ENCODE measurements at places on chromosomes 6 and 20.

DNA sequence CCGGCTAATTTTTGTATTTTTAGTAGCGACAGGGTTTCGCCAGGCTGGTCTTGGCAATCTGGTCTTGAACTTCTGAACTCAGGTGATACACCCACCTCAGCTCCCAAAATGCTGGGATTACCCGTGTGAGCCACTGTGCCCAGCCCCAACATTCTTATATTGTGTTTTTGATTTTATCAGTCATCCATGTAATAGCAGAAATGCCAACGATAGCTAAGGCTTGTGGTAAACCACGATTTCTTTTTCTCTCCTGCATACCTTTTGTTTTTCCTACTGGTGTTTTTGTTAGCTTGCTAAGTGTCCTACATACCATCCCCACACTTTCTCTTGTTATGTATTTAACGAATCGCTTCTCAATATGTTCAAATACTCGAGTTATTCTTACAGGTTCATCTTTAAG is 12.1 kb downstream of the PHACTR2 start:
- DNase-seq: no peak

DNA sequence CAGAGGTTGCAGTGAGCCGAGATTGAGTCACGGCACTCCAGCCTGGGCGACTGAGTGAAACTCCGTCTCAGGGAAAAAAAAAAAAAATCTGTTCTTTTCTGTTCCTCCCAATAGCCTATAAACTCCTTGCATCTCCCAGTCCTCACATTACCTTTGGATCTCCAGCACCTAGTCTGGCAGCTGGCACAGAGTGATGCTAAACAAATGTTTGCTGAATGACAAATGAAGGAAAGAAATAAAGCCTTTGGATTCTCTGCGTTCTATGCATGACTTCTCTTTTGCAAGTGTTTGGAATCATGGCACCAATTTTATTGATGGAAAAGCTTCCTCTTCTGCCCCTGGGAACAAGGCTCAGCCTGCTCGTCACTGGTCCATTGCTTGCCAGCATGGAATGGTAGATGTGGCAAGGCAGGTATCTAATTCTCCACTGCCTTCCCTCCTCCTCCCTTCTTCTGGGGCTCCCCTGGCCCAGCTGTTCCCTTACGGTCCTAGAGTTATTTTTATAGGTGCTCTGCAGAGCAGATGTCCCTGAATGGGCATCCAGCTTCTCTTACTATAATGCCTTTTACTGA is 53.6 kb upstream of the FYN start:
- DNase-seq: no peak

- DNase-seq: no peak
These were observed 3.1 kb upstream of the RPS12 start for GRCh38 chr6:132811276-132811675.

- DNase-seq: no peak
These were observed 331.5 kb upstream of the MAP3K7 start for GRCh38 chr6:90918361-90918760.

DNA sequence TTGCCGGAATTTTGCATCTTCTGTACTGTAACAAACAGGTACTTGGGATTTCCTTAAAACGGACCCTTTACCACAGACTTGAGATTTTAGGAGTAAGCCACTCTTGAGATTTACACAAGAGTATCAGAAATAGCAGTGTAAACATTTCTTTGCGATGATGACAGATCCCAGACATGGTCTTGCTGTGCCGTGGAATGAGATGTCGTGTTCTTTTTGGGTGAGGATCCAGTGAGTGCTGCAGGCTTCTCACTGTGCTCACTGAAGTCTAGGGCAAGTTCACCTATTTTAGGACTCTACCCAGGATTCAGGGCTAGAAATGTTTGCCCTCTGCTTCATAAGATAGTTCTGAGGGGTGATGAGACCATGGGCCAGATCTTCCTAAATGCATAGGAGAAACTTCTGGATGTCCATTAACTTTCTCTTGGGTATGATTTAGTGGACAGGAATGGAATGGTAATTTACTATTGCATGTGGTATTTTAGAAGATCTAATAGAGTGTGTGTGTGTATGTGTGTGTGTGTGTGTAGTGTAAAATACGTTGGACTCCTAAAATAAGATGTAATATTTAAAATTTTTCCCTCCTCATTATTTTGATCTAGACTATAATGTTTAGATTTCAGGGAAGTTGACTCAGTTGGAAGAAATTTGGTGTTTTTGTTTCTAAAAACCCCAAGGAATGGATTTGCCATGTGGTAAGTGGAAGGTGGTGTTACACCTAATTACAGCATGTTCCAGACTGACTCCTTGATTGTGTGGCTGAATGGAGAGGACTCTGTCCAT is 8.5 kb downstream of the LRRC1 start:
- DNase-seq: no peak

GRCh38 chr6:49676671-49677281 is 36.6 kb downstream of the CRISP2 start:
- no peak for DNase-seq

DNA sequence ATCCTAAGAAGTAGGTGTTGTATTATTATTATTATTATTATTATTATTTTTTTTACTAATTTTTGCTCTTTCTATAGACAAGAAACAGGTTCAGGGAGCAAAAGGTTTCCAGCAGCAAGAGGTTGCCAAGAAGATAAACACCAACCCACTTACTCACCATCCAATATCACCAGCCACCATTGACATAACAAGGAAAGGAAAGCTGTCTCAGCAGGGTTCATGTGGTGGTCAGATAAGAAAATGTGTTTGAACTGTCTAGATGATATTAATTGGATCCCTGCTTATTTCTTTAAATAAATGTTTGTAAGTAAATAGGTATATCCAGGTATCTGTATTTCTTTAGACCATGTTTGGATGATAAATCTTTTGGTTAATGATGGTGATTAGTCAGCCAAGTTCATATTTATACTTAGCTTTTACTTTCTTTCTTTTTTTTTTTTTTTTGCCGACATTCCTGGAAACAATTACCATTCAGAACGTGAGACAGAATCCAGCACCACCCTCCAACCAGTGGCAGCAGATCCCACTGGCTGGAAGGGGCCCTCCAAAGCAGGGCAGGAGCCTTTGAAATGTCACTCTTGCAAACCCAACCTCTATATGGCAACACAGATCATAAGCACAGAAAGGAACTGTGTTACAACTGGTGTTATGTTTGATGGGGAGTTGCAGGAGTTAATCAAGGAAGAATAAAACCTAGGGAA is 139.2 kb upstream of the ECI2 start:
- DNase-seq: no peak

GRCh38 chr6:40349123-40349900 is 237.9 kb downstream of the LRFN2 start:
- DNase-seq: no peak

DNA sequence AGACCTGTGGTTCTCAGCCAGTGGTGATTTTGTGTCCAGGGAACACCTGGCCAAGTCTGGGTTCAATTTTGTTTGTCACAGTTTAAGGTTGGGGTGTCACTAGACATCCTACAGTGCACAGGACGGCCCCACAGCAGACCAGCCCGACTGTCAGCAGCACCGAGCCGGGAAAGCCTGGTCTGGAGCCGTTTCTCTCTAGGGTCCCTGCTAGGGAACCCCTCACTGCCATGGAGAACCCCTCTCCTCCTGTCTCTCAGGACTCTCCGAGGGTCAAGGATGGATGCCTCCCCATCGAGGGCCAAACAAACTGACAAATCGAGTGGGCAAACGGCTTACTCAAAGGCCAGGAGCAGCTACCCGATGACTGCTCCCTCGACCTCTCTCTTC is 15.8 kb upstream of the STX16 start:
- DNase-seq: no peak

DNA sequence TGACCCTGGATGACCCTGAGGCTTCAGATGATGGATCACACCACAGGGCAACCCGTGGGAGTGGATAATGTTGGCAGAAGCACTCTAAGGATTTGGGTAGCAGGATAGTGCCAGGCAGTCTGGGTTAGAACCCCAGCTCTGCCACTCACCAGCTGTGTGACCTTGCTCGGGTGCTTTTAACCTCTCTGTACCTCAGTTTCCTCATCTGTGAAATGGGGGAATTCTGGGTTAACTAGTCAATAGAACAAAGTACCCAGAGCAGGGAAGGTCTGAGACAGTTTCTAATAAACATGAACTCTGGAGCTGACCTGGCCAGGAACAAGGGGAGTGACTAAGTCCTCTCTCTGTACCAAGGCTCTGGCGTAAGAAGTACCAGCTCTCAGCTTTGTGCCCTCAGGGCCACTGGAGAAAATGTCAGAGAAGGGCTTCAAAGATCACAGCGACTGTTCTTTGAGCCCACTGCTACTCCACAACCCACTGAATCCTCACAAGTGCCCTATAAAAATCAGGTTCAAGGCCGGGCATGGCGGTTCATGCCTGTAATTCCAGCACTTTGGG is 14.7 kb upstream of the NOL4L start:
- DNase-seq: no peak

GRCh38 chr6:56906752-56907151 is 48.2 kb upstream of the BEND6 start:
- no peak for DNase-seq

GRCh38 chr6:157239148-157239547 is 84.2 kb downstream of the TMEM242 start:
- no peak for DNase-seq

- DNase-seq: no peak
These were observed 105.1 kb downstream of the PHF3 start for GRCh38 chr6:63740709-63741108.

GRCh38 chr6:119312441-119312840 is 37.1 kb downstream of the MAN1A1 start:
- DNase-seq: no peak

GRCh38 chr20:59988141-59988540 is 29.9 kb downstream of the CDH26 start:
- peak; percentile 51 for DNase-seq

- no peak for DNase-seq
These were observed 161.4 kb downstream of the ID4 start for GRCh38 chr6:19998541-19998940.

- no peak for DNase-seq
These were observed 38.2 kb downstream of the FAM8A1 start for GRCh38 chr6:17638212-17638715.

GRCh38 chr6:94144807-94145206 is 725.4 kb upstream of the EPHA7 start:
- DNase-seq: no peak

GRCh38 chr6:36120979-36121786 is 9.1 kb upstream of the MAPK13 start:
- DNase-seq: no peak

GRCh38 chr20:20568604-20569205 is 143.7 kb downstream of the RALGAPA2 start:
- no peak for DNase-seq

GRCh38 chr6:26064619-26065257 is 22.5 kb upstream of the HFE start:
- no peak for DNase-seq

DNA sequence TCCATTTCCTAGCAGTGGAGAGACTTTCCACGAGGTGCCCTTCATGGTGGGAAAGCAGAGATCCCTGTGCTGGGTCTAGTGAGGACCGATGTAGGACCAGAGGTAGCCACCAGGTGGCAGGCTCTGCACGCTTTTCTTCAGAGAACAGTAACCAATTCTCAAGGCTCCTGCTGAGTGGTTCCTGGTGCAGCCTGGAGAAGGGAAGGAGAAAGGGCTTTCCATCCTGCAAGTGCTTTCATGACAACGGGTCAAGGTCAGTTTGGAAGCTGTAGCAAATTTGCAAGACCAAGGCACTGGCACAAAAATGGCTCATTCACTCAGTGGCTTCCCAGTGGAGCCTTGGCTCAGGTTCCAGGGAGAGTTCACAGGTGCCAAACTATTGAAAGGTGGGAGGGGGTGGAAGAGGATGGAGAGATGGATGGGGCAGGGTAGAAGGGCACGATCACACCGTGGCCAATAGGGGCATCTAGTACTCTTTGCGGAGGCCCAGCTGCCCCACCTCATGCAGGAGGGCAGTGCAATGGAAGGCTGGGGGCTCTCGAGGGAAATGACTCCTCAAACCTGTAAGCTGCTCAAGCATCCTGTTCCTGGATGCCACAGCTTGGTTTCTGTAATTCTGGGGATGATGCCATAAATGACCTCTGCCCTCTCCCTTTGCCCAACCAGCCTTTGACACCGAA is 25.5 kb upstream of the KCNK16 start:
- peak; percentile 76 for DNase-seq

DNA sequence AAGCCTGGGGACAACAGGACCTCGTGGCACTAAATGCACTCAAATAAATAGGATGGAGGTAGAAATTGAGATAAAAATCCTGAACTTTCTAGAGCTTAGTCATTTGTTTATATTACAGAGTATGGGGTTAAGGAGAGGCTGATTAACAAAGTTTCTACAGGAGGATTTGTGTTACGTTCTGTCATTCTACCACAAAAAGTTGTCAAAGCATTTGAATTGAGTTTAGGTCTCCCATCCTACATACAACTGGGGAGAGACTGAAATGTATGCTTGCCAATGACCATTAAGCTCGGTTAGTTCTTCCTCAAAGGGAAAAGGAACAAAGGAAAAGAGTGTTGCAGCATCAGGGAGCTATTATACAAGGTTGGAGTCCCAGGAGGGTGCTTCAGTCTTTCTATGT is 597.9 kb downstream of the COL12A1 start:
- no peak for DNase-seq

DNA sequence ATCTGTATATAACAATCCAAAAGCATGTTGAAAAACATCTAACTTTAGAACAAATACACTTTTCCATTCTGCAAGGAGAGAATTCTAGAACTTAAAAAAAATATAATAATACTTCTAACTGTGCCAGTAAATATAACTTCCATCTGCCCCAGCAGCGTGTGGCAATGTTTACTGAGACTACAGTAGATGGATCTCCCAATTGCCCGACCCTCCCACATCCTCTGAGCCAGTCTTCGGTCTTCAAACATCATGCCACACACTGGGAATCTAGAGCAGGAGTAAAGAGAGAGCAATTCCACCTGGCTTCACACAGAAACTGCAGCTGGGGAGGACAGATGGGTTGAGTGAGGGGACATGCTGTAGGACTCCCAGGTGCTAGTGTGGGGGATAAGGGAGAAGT is 121.3 kb upstream of the NHSL1 start:
- DNase-seq: no peak

DNA sequence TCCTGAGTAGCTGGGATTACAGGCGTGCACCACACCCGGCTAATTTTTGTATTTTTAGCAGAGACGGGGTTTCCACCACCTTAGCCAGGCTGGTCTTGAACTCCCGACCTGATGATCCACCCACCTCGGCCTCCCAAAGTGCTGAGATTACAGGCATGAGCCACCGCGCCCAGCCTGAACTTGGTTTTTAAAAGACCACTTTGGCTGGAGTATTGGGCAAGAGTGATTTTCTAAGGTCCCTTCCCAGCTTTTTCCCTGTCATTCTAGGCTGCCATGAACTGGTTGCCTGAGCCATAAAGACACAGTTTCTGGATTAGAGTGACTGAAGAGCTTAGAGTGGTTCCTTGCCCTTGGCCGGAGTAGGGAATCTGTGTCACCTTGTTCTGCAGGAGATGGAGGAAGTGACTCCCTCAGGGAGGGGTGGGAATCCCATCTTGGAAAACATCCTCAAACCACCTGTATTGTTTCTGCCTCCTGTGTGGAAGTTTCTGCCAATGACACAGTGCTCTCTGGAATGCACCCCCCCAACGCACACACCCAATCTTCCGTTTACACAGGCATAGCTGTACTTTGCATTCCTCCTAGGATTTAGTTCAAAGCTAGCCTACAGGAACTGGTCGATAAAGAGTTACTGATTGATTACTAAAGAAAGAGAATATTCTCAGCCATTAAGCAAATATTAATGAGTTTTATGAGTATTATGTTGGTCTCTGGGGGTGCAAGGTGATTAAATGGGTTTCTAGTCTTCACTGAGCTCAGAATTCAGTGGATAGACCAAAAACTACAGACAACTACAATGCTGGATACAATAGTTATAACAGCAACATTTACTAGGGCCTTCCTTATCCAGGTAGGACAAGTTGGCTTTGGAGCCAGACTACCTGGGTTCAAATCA is 18.2 kb downstream of the BCL2L1 start:
- DNase-seq: peak; percentile 66

Data from HuH-7.5 (cell line).